ENCODE measurements at places on chromosomes 11 and 22.

DNA sequence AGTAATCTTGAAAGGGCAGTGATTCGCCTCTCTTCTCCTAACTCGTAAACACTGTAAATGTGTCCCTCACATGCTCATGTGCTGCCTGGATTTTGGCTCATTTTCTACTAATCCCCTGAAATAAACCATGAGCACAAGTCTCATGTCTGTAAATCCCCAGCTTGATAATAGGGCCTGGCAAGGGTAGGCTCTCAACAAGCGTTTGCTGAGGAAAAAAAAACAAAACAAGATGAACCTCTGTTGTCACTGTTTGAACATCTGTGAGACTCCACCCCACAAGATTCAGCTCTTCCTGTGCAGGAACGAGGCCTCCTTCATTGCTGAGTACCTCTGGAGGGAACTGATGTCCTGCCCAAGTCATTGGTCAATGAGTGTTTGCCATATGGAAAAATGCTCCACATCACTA lies 4.5 kb upstream of the CYB5R2 start:
- no peak for DNase-seq

DNA sequence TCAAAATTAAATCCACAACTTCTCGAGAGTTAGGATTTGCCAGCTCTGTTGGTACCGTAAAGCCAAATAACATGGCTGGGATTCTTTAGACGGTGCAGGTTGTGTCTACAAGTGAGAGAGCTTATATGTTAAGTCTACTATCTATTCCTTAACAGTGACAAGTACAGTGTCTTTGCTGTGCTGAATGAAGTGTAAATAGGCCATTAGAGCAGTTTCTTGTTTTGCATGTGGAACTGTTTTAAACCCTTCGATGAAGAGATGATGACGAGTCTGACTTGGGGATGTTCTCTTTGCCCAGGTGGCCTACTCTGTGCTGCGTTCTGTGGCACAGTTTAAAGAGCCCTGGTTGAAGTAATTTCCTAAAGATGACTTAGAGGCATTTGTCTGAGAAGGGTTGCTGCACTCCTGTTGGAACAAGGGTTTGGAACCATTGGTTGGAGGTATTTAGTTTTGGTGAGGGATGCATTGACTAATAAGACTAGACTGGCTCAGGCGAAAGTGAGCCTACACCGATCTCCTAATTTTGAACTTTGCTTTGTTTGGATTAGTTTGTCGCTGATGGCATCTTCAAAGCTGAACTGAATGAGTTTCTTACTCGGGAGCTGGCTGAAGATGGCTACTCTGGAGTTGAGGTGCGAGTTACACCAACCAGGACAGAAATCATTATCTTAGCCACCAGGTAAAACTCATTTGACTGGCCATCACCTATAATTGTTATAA lies 988 bp downstream of the RPS3 start:
- no peak for DNase-seq

DNA sequence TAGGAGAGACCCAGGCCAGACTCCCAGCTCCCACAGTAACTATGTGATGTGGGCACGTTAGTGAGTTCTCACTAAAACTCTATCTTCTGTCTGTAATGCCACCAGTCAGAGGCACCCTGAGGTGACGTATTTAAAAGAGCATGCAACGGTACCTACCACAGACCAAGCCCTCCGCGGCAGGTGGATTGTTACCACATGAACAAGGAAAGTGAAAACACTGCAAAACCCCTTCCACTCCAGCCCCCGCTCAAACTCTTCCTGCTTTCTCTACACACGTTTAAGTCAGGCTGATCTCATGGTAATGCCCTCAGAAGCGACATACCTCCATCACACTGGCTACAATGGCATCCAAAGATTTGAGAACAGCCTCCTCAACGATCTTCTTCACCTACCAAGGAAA lies 36.7 kb downstream of the SERPIND1 start:
- no peak for DNase-seq

GRCh38 chr11:134250246-134250645 lies 2.9 kb downstream of the THYN1 start:
- DNase-seq = no peak
